ENCODE measurements at places on chromosomes 11 and 22. TPM values are rescaled to one million over a fixed set of nuclear protein-coding genes. Genes with fewer than 3 reads are reported as not detected.
A peak's percentile ranks its signal among the peaks of the same experiment; 100 is the strongest.

Gene SSH3
- polyA plus RNA-seq, result 17.6 TPM

DNA sequence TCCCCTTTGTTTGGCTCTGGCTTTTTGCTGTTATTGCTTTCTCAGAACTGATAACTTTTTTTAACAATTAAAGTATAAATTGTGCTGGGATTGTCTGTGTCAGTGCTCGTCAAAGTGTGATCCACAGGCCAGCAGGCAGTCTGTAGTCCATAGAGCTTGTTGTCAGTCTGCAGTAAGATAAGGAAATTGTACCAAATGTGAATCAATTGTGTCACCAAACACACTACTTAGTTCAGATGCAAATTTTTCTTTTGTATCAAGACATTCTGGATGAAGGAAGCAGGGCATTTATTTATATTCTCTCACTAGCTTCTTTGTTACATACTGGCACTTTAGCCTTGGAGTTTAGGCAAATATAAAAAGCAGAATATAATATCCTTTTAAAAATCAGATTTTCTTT is 121.0 kb downstream of the WNT11 start:
- DNase-seq, result no peak

- DNase-seq, result no peak
Measured at GRCh38 chr11:100740440-100740839, 53.4 kb downstream of the ARHGAP42 start.

GRCh38 chr11:68503251-68503687 is 42.7 kb downstream of the PPP6R3 start:
- DNase-seq, result no peak

Gene PNPLA3
- 0.43 TPM for polyA plus RNA-seq

DNA sequence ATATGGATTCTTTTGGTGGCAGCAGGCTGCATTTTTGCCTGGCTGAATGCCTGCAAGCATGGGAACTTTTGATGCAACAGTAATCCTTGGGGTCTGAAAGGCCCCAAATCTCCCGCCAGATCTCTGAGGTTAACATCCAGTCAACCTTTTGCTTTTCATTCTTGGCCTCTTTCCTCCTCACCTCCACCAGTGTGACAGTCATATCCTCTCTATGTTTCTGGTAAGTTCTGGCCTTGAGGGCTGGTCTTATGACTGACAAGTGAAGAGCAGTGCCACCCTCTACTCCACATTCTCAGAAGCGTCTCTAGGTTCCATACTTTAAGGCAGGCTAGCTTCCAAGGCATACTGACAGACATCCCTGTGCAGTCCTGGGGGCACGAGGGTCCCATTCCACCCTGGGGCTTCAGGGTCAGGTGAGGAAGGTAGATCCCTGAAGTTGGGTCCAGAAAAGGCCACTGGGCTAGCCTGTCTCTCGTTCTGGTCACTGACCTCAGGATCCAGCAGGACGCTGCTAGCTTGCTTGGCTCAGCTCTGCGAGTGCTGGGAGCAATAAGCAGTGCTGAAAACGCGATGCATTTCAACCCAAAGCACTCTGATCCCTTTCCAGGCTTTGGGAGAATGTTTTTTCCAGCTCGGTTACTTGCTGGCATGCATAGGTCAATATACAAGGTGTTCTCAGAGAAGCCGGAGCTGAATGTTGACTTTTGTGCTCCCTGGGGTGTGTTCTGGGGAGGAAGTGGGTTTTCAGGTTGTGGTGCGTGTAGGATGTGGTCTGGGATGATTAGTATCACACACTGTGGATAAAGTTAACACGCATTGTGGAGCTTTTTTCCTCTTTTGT is 75.2 kb downstream of the PTPRJ start:
- no peak for DNase-seq

GRCh38 chr11:1745701-1746320 is 4.6 kb downstream of the IFITM10 start:
- no peak for DNase-seq

GRCh38 chr11:123671534-123671933 is 17.1 kb upstream of the SCN3B start:
- no peak for DNase-seq

Gene RASSF10
- 0.35 TPM for polyA plus RNA-seq

- DNase-seq, result peak; percentile 28
Measured at GRCh38 chr11:77879218-77879617, 58.3 kb downstream of the AAMDC start.

All from forelimb muscle (tissue), 1 donor.